ENCODE measurements at places on chromosomes 2 and 18. TPM values are rescaled to one million over a fixed set of nuclear protein-coding genes. Genes with fewer than 3 reads are reported as not detected.

The SULT1C2 gene
- 23.3 TPM for polyA plus RNA-seq

The PARD6G gene
- 19.1 TPM for polyA plus RNA-seq

The TANC1 gene
- 55.1 TPM for polyA plus RNA-seq

The FAM98A gene
- polyA plus RNA-seq, result 36.8 TPM

The CD8B2 gene
- polyA plus RNA-seq, result 0.93 TPM

The GMCL1 gene
- 20.3 TPM for polyA plus RNA-seq

The HK2 gene
- 4.3 TPM for polyA plus RNA-seq

The IL37 gene
- 0.21 TPM for polyA plus RNA-seq

The SOS1 gene
- 71.1 TPM for polyA plus RNA-seq

The TBC1D8 gene
- 24.8 TPM for polyA plus RNA-seq

DNA sequence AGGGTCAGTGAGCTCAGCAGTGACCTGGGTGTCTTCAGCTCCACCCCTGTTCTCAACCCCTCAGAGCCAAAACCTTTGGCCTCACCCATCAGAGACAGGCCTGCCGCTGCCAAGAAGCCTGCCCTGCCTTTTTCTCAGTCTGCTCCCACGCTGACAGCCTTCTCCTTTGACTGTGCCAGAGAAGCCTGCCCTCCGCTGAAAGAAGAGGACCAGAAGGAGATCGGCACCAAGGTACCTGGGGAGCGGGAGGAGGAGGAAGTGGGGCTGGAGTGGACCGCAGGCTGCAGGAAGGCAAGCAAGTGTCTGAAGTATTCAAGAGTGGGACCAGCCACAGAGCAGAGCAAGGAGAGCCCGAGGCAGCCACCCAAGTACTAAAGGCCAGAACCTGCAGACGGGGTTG, 33.2 kb downstream of the TOGARAM2 start:
- DNase-seq, result no peak

DNA sequence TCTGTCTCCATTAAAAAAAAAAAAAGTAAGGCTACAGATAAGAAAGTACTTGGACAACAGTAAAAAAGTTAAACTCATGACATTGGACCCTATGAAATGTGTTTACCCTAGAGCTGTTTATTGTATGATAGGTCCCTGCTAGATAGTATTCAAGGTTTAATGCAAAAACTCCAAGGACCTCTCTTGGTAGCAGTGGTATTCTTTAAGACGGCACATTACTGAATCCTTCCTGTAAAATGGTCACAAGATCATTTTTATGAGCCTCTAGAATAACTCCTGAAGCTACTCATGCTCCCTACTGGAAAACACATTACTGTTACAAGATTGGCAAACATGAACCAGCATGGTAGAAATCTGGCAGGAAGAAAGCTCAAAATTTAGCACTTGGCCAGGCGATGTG, 38.8 kb downstream of the GALM start:
- DNase-seq, result no peak

- DNase-seq, result no peak
Observed at GRCh38 chr18:58161659-58162058, 117.6 kb downstream of the NEDD4L start.

DNA sequence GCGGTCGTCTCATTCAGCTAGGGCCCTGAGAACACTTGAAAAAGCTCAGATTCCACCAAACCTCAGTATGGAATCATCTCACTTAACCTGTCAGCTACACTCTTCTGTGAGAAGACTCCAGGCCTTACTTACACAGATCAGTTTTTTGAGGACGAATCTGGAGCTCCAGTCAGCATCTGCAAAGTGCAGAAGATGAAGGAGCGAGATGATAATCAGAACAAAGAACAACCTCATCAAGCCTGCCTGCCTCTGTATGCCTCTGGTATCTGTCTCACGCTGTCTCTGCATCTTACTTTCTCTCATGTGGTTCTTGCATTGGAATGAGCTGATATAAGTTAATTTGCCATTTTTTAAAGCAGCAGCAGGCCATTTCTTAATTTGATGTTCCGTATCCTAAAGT, 444.1 kb upstream of the LRATD1 start:
- DNase-seq, result no peak

DNA sequence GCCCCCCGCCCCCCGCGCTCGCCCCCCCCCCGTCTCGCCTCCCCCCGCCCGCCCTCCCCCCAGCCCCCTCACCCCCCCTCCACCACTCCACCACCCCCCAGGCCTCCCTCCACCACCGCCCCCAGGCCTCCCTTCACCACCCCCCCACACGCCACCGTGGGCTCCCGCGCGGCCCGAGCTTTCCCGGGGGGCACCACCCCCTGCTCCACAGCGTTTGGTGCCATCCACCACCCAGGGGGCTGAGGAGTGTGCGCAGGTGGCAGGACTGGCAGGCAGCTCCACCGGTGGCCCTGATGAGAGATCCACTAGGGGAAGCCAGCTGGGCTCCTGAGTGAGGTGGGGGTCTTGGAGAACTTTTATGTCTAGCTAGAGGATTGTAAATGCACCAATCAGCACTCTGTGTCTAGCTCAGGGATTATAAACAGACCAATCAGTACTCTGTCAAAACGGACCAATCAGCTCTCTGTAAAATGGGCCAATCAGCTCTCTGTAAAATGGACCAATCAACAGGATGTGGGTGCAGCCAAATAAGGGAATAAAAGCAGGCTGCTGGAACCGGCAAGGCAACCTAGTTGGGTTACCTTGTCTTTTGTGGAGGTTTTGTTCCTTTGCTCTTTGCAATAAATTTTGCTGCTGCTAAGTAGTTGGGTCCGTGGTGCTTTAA, 43.0 kb upstream of the ITSN2 start:
- DNase-seq, result no peak

GRCh38 chr18:32337821-32338220, 132.9 kb downstream of the GAREM1 start:
- DNase-seq, result no peak

DNA sequence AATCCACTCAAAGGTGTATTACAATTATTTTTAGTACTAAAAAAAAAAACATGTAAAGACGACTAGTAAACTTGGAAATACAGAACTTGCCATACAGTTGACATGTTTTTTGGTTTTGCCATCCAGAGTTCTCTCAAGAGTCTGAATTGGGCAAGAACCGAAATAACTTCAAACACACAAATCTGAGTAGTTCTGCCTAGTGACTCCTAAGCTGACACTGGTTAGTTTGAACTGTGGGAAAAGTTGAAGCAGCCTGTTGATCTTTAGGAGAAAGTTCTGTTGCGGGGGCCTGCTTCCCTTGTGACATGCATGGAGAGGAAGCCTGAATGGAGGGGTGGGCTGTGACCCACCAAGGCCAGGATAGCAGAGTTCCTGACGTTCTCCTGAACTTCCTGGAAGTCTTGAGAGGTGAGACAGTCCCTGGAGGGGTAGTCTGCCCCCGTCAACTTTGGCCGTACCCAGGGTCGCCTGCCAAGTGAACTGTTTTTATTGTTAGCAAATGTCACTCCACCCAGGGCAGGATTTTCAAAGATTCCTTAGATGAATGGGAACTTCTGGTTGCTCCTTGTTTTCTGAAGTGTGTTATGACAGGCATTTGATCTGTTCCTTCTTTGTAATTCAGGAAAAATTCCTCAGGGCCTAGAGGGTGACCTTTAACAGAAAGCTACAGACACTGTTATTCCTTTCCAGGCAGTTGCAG, 85.6 kb upstream of the SPTBN1 start:
- no peak for DNase-seq

GRCh38 chr2:125681976-125682805, 973.8 kb upstream of the GYPC start:
- no peak for DNase-seq

DNA sequence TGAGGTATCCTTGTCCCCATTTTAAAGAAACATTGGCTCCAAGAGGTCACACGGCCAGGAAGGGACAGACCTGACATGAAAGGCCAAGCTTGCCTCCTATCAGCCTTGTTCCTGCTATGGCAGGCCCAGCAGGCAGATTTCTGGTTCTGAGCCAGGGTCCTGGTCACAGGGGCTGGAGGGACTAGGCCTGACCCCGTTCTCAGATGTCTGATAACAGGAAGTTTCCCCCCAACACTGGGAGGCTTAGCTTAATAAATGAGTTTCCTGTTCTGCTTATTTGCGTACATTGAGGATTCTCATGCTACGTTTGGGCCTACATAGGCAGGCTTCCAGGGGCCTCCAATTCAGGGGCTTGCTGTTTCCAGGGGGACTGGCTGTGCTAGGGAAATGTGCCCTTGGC, 107.8 kb upstream of the LTBP1 start:
- no peak for DNase-seq

DNA sequence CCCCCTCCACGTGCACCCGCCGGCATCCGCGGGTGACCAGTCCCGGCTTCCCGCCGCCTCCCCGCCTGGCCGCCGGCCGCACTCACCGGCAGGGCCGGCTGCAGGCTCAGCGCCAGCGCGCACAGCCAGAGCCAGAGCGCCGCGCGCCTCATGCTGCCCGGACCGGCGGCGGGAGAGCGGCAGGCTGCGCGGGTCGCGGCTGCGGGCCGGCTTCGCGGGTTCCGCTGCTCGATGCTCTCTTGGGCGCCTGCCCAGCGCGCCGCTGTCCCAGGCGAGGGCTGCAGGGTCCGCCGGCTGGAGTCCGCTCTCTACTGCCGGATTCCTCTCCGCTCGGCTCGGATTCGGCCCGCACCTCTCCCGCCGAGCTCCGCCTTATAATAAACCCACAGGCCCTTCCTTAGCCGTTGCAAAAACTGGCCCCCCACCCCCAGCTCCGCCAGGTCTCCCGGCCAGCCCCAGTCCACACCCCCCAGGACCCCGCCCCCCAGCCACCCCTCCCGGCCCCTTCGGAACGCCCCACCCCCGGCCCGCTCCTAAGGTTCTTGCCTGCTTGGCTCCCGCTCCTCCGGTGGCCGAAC, at the start of gene SDC1:
SDC1 (minus strand) TSS at position 415 of the 578 bp plus-strand sequence; CDS start at position 152, 263 bp downstream.
- DNase-seq, result no peak

DNA sequence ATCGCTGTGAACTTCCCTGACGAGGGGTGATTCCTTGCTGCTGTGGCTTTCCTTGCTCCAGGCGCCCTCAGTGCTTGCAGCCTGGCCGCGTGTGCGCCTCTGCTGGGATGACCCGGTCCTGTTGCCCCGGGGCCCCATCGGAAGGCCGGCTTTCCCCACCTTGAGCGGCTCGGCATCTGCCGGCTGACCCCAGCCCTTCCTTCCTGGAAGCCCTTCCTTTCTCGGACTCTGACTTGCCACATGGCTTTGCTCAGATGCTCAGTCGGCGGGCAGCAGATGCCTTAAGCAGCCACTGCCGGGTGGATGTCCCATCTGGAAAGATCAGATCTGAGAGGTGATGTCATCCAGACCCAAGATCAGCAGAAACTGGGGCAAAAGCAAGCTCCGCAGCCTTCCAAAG, 100.5 kb upstream of the ODC1 start:
- peak; percentile 21 for DNase-seq

DNA sequence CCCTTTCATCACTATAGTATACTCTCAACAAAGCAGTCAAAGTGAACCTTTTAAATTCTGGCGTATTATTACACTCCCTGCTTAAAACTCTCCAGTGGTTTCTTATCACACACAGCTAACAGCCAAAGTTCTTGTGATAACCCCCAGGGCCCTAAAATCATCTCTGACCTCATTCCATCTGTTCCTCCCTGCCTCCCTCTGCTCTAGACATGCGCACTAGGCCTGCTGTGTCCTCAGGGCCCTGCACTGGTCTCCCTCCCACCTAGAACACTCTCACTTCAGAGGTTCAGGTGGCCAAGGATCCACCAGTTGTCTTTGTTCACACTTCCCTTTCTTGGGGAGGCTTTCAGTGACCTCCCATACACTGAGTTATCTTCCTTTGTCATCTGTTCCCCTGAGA, 603.4 kb downstream of the DSC3 start:
- no peak for DNase-seq

GRCh38 chr2:4995466-4995865, 696.7 kb upstream of the SOX11 start:
- no peak for DNase-seq

- peak; percentile 57 for DNase-seq
Observed at GRCh38 chr18:45384137-45384961, 230.9 kb upstream of the SLC14A2 start.

DNA sequence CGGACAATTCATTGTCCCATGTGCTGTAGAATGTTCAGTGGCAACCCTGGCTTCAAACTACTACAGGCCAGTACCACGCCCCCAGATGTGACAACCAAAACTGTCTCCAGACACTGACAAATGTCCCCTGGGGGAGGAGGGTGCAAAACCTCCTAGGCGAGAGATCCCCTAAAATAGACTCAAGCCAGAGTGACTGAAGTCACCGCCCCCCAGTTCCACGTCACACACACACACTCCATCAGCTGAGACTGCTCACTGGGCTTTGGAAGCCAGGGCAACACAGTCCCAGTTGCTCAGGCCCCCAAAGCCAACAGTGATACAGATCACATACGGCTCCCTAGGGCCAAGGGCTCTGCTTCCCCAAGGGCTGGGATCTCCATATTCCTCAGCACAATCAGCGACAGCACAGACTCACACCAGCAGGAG, 19.1 kb downstream of the HDAC4 start:
- no peak for DNase-seq
